ENCODE measurements at places on chromosomes 16 and 17.

GRCh38 chr16:946048-946395 lies 24.8 kb downstream of the LMF1 start:
- peak; percentile 51 for DNase-seq

- DNase-seq: peak; percentile 8
Observed at GRCh38 chr17:57662041-57662440, 83.1 kb downstream of the CCDC182 start.

DNA sequence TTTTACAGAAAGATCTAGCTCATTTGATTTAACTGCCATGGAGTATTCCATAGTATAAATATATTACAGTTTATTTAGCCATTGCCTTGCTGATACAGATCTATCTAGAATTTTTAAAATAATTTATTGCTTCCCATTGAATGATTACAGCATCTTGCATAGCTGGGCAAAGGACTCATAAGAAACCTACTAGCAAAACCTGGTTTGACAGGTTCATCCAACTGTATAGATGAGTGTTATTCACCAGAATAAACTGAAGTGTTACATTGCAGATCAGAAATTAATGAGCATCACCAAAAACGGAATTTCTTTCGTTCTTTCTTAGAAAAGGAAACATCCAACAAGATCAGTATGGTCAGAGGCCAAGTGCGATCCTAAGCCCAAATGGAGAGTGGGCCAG lies 202.2 kb upstream of the CACNG5 start:
- DNase-seq: no peak

DNA sequence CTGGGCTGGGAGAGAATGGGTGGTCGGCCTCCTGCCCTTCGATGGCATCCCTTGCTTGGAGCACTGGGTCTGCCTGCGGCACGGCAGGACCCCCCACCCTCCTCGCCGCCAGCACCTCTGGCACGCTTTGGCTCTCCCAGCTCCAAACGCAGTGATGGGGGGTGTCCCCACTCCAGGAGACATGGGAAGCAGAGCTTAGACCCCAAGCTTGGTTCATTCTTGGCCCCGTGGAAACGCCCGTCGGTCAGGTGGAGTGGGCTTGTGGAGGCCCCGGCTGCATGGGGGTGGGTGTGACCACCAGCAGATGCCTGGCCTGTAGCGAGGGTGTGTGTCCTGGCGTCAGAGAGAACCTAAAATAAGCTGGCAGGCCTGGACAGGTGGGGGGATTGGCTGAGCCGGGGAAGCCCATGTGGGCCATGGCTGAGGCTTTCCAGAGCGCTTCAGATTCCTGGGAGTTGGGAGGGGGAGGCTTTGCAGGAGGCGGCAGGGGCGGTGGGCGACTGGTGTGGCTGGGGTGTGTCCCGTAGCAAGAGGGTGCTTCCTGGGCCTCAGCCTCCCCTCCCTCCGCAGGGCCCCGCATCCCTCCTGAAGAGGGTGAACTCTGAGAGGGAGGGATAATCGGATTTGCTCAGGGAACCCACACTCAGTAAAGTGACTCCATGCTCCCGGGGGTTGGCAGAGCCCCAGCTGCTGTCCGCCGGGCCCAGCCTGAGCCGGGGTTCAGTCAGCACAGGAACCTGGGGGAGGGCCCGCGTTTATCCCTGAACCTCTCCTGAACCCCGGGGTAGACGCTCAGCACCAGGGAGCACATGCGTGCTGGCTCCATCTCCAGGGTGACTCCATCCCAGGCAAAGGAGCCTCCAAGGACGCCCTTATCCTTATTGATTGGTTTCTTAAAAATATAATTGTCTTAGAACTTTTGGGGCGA lies 3.4 kb downstream of the CACNA1H start:
- no peak for DNase-seq

GRCh38 chr16:89210904-89211515 lies 6.5 kb upstream of the ZNF778 start:
- no peak for DNase-seq

GRCh38 chr17:31390748-31391495 lies 553 bp upstream of the RAB11FIP4 start:
- peak; percentile 66 for DNase-seq

- DNase-seq: no peak
Observed at GRCh38 chr17:83091257-83092141, 12.1 kb downstream of the METRNL start.

DNA sequence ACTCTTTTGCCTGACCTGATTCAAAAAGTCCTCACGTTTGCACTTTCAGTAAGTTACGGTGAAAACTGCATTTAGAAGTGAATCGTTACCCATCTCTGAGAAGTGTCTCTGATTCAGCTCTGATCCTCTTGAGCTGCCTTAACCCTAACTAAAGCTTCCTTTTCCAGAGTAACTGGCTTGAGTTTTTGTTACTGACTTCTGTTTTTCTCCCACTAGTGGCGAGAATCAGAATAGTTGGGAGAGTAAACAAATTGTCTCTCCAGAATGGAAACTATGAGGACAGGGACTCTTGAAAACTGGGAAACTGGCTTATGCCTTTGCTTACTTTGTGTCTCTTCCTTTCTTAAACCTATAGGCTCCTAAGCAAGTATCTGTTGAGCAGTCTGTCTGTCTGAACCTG lies 31.3 kb upstream of the KPNB1 start:
- DNase-seq: no peak

DNA sequence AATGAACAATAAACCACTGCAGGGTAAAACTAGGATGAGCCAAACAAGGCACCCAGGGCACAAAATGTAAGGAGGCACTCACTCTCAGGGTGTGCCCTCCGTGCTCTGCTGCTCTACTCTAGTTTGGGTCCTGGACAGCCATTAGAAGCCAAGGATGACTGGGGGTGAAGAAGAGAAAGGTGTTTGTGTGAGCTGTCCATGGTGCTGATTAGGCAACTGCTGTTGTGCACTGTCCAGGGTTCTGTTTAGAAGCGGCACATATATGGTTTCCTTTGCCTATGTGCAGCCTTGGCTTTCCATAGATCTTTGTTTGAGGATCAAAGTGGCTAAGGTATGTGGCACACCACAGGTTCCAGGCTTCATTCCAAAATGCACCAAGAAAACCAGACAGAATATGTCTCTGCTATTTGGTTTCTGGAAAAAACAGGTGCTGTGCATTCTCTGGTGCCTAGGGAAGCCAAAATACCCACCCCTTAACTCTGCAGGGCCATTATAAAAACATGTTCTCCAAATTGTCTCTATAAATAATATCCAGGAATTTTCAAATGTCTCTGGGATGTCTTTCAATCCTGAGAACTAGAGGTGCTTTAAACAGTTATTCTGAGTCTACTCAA lies 123.5 kb downstream of the CBLN1 start:
- no peak for DNase-seq

- DNase-seq: no peak
Observed at GRCh38 chr16:84307209-84307954, 12.7 kb downstream of the WFDC1 start.

- DNase-seq: no peak
Observed at GRCh38 chr17:8133941-8134340, 10.0 kb upstream of the HES7 start.

DNA sequence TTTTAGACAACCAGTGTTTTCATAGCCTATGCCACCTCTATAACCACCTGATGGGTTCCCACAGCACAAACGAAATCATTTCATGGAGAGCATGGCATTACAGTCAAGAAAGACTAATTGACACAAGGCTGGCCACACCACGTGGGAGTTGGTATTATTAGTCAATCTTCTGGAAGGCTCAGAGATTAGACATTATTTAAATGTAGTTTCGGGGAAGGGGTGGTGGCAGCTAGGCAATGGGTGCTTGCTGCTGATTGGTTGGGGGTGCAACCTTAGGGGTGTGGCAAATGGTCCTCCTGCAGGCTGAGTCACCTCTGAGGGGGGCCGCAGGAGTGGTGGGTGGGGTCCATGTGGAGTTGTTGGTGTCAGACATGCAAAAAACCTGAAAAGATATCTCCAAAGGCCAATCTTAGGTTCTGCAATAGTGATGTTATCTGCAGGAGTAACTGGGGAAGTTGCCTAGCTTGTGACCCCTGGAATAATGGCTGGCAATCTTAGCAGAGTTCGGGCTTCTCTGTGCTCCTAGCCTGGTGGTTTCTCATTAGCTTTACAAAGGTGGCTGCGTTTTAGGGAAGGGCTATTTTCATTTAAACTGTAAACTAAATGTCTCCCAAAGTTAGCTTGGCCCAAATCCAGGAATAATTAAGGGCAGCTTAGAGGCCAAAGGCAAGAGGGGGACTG lies 4.6 kb downstream of the TEN1 start:
- no peak for DNase-seq

DNA sequence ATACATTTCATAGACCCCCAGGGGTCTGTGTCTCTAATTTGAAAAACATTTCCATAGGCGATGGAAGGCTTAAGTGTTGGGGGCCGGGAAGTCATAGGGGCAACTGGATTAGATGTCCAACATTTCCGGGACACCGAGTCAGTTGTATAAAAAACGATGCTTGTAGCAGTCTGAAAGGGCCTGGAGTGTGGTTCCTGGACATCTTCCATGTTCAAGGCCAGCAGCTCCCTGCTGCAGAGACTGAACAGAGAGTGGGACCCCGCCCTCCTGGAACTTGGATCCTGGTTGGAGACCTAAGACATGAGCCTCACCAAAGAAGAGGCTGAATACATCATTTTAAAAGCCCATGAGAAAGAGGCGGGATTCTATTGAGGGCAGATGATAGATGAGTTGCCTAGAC lies 82.0 kb upstream of the ZNF423 start:
- no peak for DNase-seq

- no peak for DNase-seq
Observed at GRCh38 chr16:79715061-79715460, 114.5 kb upstream of the MAF start.

- DNase-seq: peak; percentile 14
Observed at GRCh38 chr17:77222356-77222755, 81.6 kb downstream of the SEC14L1 start.

GRCh38 chr17:73394512-73395450 lies 83.0 kb upstream of the CDC42EP4 start:
- peak; percentile 66 for DNase-seq

DNA sequence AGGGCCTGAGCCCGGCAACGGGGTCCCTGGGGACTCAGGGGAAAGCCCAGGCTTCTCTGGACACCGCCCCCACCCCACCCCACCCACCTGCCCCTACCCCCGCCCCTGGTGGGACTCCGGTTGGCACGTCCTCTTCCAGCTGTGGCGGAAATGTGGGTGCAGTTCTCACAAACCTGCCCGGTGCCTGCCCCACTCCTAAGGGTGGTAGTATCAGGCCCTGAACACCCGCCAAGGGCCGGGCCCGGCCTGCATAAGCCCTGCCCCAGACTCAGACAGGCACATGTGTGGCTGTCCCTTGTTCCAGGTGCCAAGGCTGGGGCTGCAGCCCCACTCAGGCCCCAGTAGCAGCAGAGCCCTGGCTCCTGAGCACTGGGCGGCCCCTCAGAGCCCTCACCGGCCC lies 58.1 kb downstream of the ACTG1 start:
- DNase-seq: no peak

GRCh38 chr17:11893862-11894261 lies 103.4 kb downstream of the ZNF18 start:
- no peak for DNase-seq

GRCh38 chr17:5237541-5238016 lies 2.9 kb upstream of the SCIMP start:
- DNase-seq: peak; percentile 80

- DNase-seq: no peak
Observed at GRCh38 chr17:9185142-9185541, 163.8 kb downstream of the NTN1 start.

DNA sequence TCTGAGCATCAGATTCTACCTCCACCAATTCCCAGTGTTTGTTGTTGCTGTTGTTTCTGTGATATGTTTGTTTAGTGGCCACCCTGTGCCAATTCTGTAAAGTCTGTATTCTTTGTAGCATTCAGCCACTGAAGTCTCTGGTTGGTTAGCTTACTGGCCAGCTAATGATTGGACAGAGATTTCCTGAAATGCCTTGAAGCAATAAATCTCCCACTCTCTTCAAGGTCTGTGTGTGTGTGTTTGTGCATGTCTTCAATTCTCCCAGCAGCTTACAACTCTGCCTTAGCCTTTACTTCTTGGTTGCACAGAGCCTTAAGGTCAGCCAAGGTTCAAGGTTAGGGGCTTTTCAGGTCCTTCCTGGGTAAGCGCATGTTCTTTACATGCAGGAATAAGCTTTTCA lies 38.2 kb downstream of the PRPSAP2 start:
- DNase-seq: no peak

DNA sequence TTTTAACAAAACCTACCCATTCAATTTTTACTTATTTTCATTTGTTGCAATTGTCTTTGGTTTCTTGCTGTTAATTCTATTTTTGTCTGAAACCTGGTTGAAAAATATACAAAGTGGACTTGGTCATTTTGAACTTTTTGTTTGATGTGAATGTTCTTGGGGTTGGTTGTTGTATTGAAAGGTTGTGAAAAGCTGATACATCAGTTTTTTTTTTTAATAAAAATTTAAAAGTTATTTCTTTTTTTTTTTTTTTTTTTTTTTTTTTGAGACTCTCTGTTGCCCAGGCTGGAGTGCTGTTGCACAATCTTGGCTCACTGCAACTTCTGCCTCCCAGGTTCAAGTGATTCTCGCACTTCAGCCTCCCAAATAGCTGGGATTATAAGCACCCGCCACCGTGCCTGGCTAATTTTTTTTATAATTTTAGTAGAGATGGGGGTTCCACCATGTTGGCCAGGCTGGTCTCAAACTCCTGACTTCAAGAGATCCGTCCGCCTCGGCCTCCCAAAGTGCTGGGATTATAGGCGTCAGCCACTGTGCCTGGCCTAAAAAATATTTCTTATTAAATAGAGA lies 28.9 kb downstream of the WIPF2 start:
- DNase-seq: no peak

DNA sequence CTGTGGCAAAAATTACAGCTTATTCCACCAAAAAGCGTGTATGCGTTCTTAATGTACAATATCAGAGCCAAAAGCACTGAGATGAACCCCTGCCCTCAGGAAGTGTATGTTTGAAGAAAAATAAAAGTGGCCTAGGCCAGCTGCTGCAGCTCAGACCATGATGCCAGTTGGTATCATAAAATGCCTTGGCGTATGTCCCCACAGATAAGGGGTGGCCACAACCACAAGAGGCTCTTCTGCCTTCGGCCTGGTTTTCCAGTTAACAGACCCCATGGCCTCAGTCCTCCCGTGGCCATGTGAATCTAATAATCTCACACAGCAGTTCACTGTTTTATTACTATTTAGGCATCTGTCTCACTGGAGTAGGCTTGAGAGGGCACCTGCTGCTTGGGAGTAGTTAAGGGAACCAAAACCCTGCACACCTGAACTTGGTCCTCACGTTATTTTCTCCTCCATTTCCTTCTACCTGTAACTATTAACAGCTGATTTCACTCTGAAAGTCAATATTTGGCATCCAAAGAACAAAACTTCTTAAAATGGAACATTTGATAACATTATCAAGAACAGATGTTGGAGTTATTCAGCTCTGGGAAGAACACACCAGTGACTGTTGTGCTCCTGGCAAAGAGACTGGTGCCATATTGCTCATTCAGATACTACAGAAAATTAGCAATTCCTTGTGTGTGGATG lies 34.8 kb upstream of the ERN1 start:
- no peak for DNase-seq

DNA sequence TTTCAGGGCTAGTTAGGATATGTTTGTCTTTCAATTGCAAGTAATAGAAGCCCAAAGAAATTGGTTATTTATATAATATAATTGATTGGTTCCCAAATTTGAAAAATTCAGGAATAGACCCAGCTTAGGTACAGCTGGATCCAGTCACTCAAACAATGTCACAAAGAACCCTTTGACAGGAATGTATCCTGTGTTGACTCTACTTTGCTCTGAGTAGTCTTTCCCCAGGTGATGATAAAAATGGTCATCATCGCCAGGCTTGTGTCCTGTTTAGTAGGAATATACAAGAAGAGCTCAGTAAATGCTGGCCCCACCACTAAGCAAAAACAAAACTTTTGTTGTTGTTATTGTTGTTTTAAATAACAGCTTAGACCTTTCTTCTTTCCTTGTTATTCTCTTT lies 35.0 kb downstream of the MAPT start:
- DNase-seq: no peak
